ENCODE measurements at places on chromosomes 1 and 21. TPM values are rescaled to one million over a fixed set of nuclear protein-coding genes. Genes with fewer than 3 reads are reported as not detected.

DCAF8 gene
- total RNA-seq: 132 TPM

SYTL1 gene
- total RNA-seq: 119 TPM

CGN gene
- total RNA-seq: 0.22 TPM

NEK2 gene
- total RNA-seq: 25.9 TPM

C1QC gene
- not detected for total RNA-seq

PODN gene
- total RNA-seq: not detected

SERPINC1 gene
- total RNA-seq: 0.26 TPM

OR2L3 gene
- not detected for total RNA-seq

EFNA3 gene
- total RNA-seq: 15.7 TPM
